Stimulated activated CD8-positive, alpha-beta memory T cell treated with anti-CD3 and anti-CD28 coated beads, Interleukin-7, amount 100 ng/mL, for 48 hours (primary cell): ENCODE measurements at places on chromosomes 4 and X.

DNA sequence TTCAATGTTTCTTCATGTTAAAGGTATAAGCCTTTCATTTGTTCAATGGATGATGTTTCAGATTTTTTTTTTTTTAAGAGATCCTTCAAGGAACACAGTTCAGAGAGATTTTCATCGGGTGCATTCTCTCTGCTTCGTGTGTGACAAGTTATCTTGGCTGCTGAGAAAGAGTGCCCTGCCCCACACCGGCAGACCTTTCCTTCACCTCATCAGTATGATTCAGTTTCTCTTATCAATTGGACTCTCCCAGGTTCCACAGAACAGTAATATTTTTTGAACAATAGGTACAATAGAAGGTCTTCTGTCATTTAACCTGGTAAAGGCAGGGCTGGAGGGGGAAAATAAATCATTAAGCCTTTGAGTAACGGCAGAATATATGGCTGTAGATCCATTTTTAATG is 75.8 kb downstream of the NPNT start:
- no peak for DNase-seq

DNA sequence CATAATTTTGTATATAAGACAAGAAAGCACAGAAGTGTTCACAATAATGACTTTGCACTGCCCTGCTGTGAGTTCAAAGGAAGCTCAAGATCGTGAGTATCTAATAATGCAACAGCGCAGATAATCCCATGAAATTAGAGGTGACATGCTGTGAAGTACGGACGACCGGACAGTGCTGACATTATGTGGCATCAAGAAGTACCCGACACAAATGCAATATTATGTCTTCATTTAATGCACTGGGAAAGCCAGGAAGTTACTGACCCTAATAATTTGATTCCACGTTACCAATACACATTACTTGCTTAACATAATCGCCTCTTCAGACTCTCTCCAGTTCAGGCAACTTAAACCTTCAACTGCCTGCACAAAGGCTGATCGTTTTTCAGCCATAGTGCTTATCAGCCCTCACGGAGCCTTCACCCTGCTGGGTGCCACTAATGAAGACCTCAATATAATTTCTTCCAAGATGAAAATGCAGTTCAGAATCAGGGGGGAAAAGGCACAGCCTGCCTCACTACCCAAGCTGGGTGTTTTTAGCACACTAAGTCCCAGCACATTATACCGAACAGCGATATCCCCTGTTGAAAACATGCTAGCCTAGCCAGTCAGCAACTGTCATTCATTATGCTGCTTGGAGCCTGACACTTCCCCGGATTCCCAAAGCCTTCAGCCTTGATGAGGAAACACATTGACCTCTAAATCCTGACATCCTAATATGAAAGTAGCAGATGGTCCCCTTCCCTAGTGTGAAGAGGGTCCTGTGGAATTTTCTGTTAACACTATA is 56.1 kb downstream of the SLC7A11 start:
- DNase-seq: no peak

GRCh38 chrX:153442463-153442862 is 3.4 kb downstream of the TREX2 start:
- no peak for DNase-seq

DNA sequence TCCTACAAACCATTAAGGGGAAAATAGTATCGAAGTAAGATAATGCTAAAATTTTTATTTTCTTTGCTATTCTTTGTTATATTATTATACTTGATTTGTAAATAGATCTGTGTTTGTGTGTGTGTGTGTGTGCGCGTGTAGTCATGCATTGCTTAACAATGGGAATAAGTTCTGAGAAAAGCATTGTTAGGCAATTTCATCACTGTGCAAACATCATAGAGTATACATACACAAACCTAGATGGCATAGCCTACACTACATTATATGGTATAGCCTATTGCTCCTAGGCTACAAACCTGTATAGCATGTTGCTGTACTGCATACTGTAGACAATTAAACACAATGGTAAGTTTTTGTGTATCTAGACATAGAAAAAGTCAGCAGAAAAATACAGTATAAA is 17.1 kb downstream of the MTTP start:
- no peak for DNase-seq

- DNase-seq: no peak
These were observed 1544.1 kb upstream of the ADGRL3 start for GRCh38 chr4:59655996-59656395.

DNA sequence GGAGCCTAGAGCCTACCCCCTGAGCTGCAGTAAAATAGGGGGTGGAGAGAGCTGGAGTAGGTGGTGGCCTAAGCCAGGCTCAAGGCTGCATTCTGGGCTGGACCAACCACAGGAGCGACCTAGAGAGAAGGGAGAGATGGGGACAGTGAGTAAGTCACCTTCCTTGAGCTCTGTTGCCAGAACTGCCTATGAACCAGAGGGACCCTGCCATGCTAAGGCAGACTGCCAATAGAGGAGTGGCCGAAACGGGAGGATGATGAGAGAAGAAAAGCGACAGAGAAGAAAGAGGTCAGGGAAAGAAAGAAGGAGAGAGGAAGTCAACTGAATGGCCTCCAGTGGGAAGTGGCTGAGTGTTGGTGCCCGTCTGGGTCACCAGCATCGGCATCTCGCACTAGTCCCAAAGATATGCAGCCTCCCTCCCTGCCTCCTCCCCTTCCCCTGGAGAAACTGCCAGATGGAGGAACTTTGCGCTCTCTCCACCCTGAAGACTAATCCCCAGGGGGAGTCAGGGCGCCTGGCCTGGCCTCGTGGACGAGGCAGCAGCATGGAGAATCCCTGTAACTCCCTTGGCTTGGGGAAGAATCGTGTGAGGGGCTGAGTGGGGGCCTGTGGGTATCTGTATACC is 28.8 kb downstream of the ELF4 start:
- no peak for DNase-seq

- DNase-seq: no peak
These were observed 17.4 kb upstream of the ODAM start for GRCh38 chr4:70178075-70178660.

DNA sequence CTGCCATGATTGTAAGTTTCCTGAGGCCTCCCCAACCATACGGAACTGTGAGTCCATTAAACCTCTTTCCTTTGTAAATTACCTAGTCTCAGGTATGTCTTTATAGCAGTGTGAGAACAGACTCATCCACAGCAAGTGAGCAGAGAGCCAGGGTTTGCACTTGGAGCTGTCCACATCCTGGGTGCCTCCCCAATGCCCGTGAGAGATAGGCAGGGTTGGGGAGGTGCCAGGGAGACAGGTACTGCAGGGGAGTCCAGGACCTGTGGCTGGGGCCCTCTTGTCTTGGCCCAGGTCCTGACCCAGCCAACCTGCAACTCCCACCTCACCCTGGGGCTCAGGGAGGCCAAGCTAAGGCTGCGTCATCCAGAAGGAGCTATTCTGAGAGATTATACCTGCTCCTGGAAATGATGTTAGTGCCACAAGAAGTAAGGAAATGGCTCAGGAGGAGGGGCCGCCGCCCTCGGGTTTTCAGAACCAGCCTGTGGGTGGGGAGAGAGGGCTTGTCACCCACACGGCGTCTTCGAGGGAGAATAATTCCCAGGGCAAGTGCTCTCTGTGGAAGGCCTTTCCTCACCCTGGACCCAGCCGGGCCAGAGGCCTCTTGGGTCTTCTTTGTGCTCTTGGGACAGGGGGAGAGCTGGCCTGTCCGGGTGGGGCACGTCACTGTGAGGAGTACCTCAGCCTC is 66.5 kb downstream of the ADRA2C start:
- no peak for DNase-seq

DNA sequence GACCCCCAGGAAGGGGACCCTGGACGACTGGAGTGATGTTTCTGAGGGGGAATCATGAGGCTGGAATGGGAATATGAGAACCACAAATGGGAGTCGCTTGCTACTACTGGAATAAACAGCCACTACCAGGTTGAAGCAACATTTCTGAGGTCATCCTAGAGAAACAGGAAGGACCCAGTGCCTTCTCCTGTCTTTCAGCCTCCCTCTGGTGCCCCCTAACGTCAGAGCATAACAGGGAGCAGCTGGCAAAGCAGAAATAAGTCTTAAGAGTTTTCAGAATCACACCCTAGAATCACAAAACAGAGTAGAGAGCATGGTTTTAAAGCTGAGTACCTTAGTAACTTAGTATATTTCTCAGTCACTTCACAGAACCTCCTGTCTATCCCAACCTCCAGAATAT is 347.8 kb upstream of the PITX2 start:
- DNase-seq: no peak

DNA sequence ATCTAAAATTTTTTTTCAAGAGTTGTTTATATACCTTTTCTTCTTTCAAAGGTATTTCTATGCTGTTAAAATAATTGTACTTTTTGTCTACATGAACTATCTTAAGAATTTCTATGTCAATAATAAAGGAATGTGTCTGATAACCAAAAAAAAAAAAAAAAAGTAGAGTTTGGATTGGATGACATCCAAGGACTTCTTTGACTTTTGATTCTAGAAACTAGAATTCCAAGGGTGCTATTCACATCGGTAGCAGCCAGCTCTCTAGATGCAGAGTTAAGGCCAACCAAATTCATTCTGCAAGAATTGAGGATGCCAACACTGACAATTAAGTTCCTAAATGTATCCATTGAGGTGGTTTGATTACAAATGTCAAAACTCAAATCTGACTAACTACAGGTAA is 42.0 kb upstream of the PRKG2 start:
- no peak for DNase-seq

- no peak for DNase-seq
These were observed 199.8 kb upstream of the SFRP2 start for GRCh38 chr4:153988492-153989363.

- no peak for DNase-seq
These were observed 425.2 kb upstream of the FTHL17 start for GRCh38 chrX:31497086-31497485.
